ENCODE measurements at places on chromosomes 13 and 19. TPM values are rescaled to one million over a fixed set of nuclear protein-coding genes. Genes with fewer than 3 reads are reported as not detected.

The ZNF443 gene
- 13.9 TPM for total RNA-seq

The KLK15 gene
- not detected for total RNA-seq

The RELB gene
- total RNA-seq: 0.62 TPM

The PEPD gene
- total RNA-seq: 21.5 TPM

The PRODH2 gene
- total RNA-seq: not detected

The SMIM44 gene
- not detected for total RNA-seq

The PTGER1 gene
- not detected for total RNA-seq

The ITGBL1 gene
- 1.1 TPM for total RNA-seq

The DMKN gene
- total RNA-seq: 0.94 TPM

The TBXA2R gene
- total RNA-seq: 0.78 TPM

The HPN gene
- not detected for total RNA-seq

The ZSCAN4 gene
- not detected for total RNA-seq

The KLF2 gene
- 3.1 TPM for total RNA-seq

The ICAM5 gene
- total RNA-seq: 3.3 TPM

The KLK3 gene
- total RNA-seq: not detected

The LRG1 gene
- total RNA-seq: not detected

The NCAN gene
- 161 TPM for total RNA-seq

The KLK12 gene
- not detected for total RNA-seq

The IGFL2 gene
- total RNA-seq: 0.31 TPM

The COG3 gene
- 52.6 TPM for total RNA-seq

The DNAAF3 gene
- total RNA-seq: 0.31 TPM

The ZNF17 gene
- 31.7 TPM for total RNA-seq

The PDX1 gene
- total RNA-seq: not detected

The NKPD1 gene
- total RNA-seq: 0.47 TPM

The THSD1 gene
- 15.0 TPM for total RNA-seq

The FAM216B gene
- 0.78 TPM for total RNA-seq

The PCDH17 gene
- 21.1 TPM for total RNA-seq

The KCNN4 gene
- total RNA-seq: 0.16 TPM

The LILRB2 gene
- total RNA-seq: not detected

The CLEC11A gene
- total RNA-seq: 2.5 TPM

The TRPC4 gene
- 55.4 TPM for total RNA-seq

The PRTN3 gene
- total RNA-seq: not detected

The SLAIN1 gene
- total RNA-seq: 600 TPM

The PABPC3 gene
- not detected for total RNA-seq

The KCNN1 gene
- total RNA-seq: 30.1 TPM

The IGSF23 gene
- total RNA-seq: not detected

The C5AR1 gene
- 0.16 TPM for total RNA-seq

The SELENOV gene
- total RNA-seq: not detected

The CLASRP gene
- total RNA-seq: 3.9 TPM

The PSG3 gene
- not detected for total RNA-seq

The PEX11G gene
- 0.94 TPM for total RNA-seq

The ZNF446 gene
- 7.5 TPM for total RNA-seq

The ZNF135 gene
- 13.4 TPM for total RNA-seq

The LGI4 gene
- total RNA-seq: 14.2 TPM
